Activated CD4-positive, alpha-beta memory T cell treated with anti-CD3 and anti-CD28 coated beads, Interleukin-2, amount 10 ng/mL, durations not matched to agents 7 days and 5 days (primary cell): ENCODE measurements at places on chromosomes 1 and 21. TPM values are rescaled to one million over a fixed set of nuclear protein-coding genes. Genes with fewer than 3 reads are reported as not detected.

GRCh38 chr1:81543764-81544163 is 257.0 kb upstream of the ADGRL2 start:
- no peaks in the 10 kb centered on the region for H3K27me3 ChIP-seq
- DNase-seq: no peak
- H3K4me1 ChIP-seq: peaks cover 2% of the 10 kb centered on the region

GRCh38 chr21:33839806-33840205 is 75.8 kb downstream of the ATP5PO start:
- H3K36me3 ChIP-seq: no peaks in the 10 kb centered on the region
- no peak overlapping the region for H3K27ac ChIP-seq
- no peak overlapping the region for H3K4me3 ChIP-seq
- H3K4me1 ChIP-seq: no peaks in the 10 kb centered on the region
- no peak for DNase-seq

GRCh38 chr1:43933386-43934100 is at the start of gene ARTN:
Gene ARTN, plus strand, starts transcription at chr1:43933801. Its CDS starts 1,856 bp downstream, at chr1:43935657.
- peaks cover 11% of the 10 kb centered on the region for H3K27me3 ChIP-seq
- no peak for DNase-seq
- no peak within 1 kb of the TSS for H3K27ac ChIP-seq
- peaks cover 11% of the 10 kb centered on the region for H3K4me1 ChIP-seq
- no peaks in the 10 kb centered on the region for H3K36me3 ChIP-seq

DNA sequence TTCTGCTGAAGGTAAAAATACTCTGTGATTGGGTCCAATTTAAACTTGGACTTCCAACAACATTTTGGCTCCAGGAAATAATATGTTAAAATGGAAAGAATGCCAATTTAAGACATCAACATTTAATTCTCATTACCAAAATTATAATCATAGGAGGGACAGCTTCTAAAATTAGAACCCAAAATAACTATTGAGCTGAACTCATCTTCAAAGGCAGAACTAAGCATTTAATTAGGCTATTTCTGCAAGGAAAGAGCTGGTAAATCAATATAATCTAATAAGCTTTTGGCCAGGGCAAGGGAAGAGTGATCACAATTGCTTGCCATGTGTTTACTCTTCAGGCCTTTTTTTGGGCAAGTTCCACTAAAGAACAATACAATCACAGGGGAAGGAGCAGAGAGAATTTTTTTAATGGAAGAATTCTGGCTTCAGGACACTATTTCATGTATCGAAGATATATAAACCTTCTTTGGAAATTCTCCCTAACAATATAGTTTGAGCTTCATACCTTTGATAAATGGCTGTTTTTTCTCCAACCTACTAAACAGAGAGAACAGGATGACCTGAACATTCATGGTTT is 133.1 kb upstream of the PTBP2 start:
- H3K4me3 ChIP-seq: no peak overlapping the region
- no peak for DNase-seq
- no peaks in the 10 kb centered on the region for H3K4me1 ChIP-seq
- H3K36me3 ChIP-seq: no peaks in the 10 kb centered on the region

DNA sequence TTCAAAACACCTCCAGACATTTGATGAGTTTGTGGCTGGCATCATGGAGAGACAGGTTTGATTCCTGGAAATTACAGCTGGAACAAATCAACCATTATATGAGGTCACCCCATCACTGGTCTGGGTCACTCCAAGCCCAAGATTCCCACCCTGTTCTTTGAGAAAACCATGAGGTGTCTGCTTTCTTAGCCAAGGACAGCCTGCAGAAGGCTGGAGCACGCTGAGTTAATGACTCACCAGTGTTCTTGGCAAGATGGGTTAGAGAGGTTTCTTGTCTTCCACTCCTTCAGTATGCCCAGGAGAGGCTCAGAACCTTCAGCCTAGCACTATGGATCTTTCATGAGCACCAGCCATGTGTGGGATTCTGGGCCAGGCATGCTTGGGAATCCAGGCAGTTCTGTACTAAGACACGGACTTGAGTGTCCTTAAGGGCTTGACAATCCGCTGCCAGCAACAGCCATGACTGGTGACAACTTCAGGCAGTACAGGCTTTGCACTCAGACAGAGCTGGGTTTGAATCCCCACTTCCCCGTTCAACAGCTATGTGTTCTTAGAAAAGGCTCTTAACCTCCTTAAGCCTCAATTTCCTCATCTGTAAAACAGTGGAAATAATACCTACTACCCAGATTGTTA is 43.9 kb downstream of the GRHL3 start:
- peaks cover 1% of the 10 kb centered on the region for H3K27me3 ChIP-seq
- H3K36me3 ChIP-seq: no peaks in the 10 kb centered on the region
- H3K4me3 ChIP-seq: no peak overlapping the region
- no peak for DNase-seq
- H3K4me1 ChIP-seq: peaks cover 27% of the 10 kb centered on the region

GRCh38 chr1:21674957-21675356 is 5.8 kb upstream of the RAP1GAP start:
- no peak overlapping the region for H3K27ac ChIP-seq
- no peak for DNase-seq
- peaks cover 18% of the 10 kb centered on the region for H3K36me3 ChIP-seq

DNA sequence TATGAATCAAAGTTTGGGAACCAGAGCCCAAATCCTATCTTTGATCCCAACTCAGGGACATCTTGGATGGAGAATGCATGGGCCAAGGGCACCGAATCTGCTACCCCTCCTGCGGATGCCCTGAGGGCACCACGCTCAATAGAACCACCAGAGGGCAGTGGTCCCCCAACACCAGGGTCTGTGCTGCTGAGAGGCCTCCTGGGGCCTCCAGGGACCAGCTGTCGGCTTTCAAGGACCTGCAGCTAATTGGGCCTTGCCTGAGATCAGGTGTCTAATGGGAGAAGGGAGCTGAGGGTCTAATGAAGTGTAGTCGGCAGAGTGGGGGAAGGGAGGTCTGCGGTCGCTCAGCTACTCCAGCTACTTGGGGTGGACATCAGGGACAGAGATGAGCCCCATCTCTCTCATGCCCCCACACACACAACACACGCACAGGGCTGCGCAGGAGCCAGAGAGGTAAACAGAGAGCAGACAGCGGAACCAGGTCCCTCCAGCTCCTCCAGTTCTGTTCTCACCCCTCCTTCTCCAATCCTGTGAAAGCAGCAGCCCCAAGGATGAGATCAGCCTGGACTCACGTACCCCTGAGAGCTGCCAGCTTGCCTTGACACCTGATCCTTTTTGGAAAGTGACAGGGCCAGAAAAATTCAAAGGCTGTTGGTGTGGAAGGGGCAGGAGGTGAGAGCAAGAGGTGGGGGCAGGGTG is 34.9 kb upstream of the PPP1R15B start:
- H3K27me3 ChIP-seq: no peaks in the 10 kb centered on the region
- no peak overlapping the region for H3K4me3 ChIP-seq
- peaks cover 63% of the 10 kb centered on the region for H3K36me3 ChIP-seq
- peaks cover 61% of the 10 kb centered on the region for H3K4me1 ChIP-seq
- H3K27ac ChIP-seq: peak overlapping the region; percentile 57
- DNase-seq: peak; percentile 79

DNA sequence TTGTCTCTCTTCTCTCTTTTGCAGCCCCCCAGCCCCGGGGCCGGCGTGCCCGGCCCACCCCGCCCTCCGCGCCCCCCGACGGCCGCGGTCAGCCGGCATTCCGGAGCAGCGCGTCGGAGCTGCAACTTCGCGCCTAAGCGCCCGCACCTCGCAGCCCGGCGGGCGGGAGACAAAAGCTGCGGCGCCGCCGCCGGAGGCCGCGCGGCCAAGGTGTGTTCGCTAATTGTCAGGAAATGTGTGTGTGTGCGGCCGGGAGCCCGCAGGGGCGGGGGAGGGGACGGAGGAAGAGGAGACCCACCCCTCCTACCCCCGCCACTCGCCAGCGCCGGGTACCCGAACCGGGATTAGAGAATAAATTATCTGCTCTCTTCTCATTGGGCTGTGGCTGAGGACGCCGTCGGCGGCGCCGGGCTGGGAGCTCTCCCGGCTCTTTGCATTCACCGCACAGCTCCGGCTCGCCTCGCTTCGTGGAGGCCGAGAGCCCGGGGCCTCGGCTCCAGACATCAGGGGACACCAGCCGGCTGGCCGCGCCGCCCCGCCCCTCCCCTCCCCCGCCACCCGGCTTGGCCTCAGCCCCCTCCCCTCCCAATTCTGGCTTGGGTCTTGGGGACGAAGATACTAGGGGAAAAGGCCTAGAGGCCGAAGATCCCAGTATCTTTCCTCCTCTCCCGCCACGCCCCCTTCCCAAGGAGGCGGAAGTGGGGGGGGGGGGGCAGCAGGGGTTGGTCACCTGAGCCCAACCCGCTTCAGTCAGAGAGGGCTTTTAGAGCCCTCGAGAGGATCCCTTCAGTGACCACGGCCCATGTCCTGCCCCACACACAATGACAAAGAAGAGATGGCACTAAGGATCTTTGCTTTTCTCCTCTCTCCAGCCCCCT is 1.3 kb upstream of the BLACAT1 start:
- peaks cover 11% of the 10 kb centered on the region for H3K4me1 ChIP-seq
- peak overlapping the region; percentile 1 for H3K4me3 ChIP-seq
- H3K27ac ChIP-seq: no peak overlapping the region
- no peaks in the 10 kb centered on the region for H3K36me3 ChIP-seq
- no peak for DNase-seq

The SHISA4 gene
- total RNA-seq: 0.81 TPM

- H3K4me3 ChIP-seq: no peak overlapping the region
- DNase-seq: no peak
- H3K4me1 ChIP-seq: peaks cover 7% of the 10 kb centered on the region
- no peaks in the 10 kb centered on the region for H3K36me3 ChIP-seq
- H3K27ac ChIP-seq: no peak overlapping the region
Observed at GRCh38 chr1:43463479-43463878, 9.7 kb upstream of the HYI start.

DNA sequence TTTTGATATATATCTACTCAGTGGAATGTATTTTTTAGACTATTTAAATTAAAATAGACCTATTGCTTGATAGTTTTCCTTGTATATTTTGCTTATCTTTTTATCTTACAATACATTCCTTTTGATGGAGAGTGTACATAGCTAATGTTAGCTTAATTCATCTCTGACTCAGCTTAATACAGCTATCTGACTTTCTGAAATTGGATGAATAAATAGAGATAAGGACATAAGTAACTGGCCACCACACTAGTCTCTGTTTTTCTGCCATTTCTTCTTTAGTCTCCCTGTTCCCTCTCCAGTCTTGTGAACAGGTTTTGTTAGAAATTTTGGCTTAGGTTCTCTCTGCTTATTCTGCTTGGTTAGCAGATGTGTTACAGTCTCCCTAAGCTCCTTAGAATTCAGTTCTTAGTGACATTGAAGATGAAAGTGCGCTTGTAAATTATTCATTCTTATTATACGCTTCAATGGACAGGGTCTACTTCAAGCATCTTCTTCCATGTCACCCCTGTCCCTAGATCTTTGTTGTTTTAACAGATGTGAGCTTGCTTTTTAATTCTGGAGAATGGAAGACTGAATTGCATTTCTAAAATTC is 59.6 kb downstream of the XPR1 start:
- H3K4me1 ChIP-seq: no peaks in the 10 kb centered on the region
- no peaks in the 10 kb centered on the region for H3K27me3 ChIP-seq
- DNase-seq: no peak

GRCh38 chr1:40257688-40258444 is at the start of gene ZMPSTE24:
Gene ZMPSTE24, plus strand, starts transcription at chr1:40258236. Its CDS starts 36 bp downstream, at chr1:40258272.
- H3K4me1 ChIP-seq: peaks cover 47% of the 10 kb centered on the region
- peaks cover 34% of the 10 kb centered on the region for H3K36me3 ChIP-seq
- H3K27ac ChIP-seq: peak within 1 kb of the TSS; percentile 99

The TNFRSF14 gene
- 173 TPM for total RNA-seq

The LCE1B gene
- total RNA-seq: not detected

The COL9A2 gene
- 7.2 TPM for total RNA-seq

The RBP7 gene
- not detected for total RNA-seq

DNA sequence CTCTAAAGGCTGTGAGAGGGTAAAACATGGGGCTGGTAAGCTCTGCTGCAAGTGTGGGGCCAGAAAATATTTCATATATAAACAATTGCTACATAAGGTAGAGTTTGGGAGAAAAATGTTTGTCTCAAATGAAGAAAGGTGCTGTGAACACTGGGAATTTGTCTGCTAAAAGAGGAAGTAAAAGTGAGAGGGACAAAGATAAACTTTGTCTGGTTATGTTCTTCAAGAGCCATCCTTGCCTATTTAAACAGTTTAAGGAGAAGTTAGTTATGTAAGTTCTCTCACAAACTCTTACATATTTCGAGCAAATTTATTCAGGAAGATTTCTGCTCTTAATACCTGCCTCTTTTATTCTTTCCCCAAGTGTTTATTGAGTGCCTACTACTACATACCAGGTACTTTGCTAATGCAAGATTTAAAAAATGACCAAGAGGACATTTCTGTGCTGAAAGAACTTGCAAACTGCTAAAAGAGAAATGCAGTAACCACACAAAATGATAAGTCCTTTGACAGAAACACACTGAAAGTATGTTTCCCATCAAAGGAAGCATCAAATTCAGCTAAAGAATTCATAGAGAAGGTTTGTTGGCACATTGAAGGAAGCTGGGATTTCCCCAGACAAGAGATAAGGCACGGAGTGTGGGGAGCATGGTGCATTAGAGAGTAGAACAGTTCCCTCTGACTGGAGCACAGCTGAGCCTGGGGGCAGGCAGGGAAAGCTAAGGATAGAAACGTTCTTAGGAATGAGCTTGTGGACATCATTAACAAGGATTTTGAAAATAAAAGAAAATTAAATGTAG is 549.1 kb downstream of the PTBP2 start:
- peaks cover 3% of the 10 kb centered on the region for H3K36me3 ChIP-seq
- no peaks in the 10 kb centered on the region for H3K27me3 ChIP-seq
- no peak overlapping the region for H3K27ac ChIP-seq
- H3K4me3 ChIP-seq: no peak overlapping the region
- no peak for DNase-seq
- no peaks in the 10 kb centered on the region for H3K4me1 ChIP-seq
